ENCODE measurements at places on chromosomes 11 and 22.

DNA sequence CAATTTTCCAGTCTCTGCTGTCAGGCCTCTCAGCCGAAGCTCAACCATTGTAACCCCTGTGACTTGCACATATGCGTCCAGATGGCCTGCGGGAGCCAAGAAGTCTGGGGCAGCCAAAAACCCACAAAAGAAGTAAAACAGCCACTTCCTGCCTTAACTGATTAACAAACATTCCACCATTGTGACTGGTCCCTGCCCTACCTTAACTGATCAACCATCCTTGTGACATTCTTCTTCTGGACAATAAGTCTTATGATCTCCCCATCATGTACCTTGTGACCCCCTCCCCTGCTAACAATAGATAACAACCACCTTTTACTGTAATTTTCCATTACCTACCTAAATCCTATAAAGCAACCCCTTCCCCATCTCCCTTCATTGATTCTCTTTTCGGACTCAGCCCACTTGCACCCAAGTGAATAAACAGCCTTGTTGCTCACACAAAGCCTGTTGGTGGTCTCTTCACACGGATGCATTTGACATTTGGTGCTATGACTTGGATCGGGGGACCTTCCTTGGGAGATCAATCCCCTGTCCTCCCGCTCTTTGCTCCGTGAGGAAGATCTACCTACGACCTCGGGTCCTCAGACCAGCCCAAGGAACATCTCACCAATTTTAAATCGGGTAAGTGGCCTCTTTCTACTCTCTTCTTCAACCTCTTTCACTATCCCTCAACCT is 1.3 kb upstream of the NDUFC2 start:
- DNase-seq = no peak

GRCh38 chr11:15616130-15617105 is 501.7 kb downstream of the INSC start:
- no peak for DNase-seq

DNA sequence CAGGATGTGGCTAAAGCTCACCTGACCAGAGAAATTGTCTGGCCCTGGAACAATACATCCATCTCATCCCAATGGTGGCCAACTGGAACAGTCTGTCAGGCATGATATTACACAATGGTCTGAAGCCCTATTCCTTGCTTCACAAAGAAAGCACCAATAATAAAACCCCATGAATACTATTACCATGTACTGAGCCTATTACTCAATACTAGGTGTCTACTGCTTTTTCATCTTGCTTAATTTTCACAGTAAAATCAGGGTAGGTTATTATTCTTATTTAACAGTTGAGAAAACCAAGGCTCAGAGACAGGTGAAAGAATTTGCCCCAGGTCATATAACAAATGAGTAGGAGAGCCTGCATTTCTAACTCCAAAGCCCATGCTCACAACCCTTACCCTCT is 68.9 kb upstream of the CAPRIN1 start:
- no peak for DNase-seq

- DNase-seq = no peak
These were observed 8.3 kb downstream of the RELT start for GRCh38 chr11:73384531-73384871.

DNA sequence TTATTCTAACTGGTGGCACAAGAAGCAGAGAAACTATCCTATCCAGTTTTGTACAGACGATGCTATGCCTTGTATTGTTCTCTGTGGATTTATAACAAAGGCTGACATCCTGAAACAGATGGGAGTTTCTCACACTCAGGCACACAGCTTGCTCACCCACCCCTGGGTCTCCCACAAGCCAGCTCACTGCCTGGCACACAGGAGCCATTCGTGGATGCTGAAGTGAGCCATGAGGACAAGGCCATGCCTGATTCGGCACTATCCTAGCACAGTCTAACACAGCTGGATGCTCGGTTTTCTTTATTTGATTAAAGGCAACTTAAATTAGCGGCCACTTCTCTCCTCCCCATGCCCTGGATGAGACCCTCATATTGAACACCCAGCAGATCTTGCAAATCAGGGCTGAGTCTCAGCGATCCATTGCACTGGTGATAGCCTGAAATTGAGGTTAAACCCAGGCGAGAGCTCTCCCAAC is 25.7 kb upstream of the TMPRSS4 start:
- DNase-seq = no peak

DNA sequence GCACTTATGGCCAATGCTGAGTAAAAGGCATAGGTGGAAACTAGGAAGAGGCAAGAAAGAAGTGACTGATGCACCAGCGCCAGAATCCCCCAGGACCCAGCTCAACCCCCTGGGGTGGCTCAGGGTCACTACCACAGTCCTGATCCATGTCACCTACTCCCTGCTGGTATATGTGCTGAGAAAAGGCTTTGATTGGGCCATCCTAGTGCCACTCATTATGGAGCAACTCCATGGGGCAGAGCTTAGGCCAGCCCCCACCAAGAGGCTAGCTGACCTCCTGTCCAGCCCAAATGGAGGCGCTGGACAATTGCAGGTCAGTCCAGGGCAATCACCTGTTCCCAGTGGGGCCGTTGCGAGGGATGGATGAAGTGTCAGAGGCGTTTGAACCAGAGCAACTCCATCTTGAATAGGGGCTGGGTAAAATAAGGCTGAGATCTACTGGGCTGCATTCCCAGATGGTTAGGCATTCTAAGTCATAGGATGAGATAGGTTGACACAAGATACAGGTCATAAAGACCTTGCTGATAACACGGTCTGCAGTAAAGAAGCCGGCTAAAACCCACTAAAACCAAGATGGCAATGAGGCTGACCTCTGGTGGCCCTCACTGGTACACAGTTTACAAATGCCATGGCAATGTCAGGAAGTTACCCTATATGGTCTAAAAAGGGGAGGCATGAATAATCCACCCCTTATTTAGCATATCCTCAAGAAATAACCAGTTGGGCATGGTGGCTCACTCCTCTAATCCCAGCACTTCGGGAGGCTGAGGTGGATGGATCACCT is 20.6 kb upstream of the DAGLA start:
- DNase-seq = no peak

DNA sequence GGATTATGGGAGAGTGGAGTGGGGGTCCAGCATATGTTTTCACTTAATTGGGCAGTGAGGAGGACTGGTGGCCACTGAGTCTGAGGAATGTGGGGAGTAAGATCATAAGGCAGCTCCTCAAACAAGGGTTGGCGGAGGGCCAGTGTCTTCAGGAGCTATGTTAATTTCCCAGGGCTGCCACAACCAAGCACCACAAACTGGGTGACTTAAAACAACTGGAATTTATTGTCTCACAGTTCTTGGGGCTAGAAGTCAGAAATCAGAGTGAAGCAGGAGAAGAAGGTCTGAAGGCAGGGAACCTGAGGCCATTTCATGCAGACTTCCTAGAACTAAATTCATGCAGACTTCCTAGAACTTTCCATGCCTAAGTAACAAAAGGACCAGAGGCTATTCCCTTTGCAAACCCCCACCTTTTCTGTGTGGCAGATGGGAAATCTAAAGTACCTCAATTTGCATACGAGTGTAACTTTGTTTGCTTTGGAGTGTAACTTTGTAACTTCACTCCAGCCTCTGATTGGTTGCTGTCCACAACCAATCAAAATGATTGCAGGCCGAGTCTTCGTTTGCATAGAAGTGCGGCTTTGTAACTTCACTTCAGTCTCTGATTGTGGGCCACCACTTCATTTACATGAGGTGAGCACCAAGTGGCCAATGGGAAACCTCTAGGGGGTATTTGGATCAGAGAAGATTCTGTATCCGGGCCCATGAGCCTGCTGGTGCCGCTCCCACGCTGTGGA is 50.5 kb upstream of the ZBED5 start:
- DNase-seq = peak; percentile 40

- peak; percentile 12 for DNase-seq
These were observed 934 bp downstream of the HSD17B12 start for GRCh38 chr11:43681401-43681942.

GRCh38 chr22:24315367-24315966 is 44.8 kb downstream of the SPECC1L start:
- no peak for DNase-seq

DNA sequence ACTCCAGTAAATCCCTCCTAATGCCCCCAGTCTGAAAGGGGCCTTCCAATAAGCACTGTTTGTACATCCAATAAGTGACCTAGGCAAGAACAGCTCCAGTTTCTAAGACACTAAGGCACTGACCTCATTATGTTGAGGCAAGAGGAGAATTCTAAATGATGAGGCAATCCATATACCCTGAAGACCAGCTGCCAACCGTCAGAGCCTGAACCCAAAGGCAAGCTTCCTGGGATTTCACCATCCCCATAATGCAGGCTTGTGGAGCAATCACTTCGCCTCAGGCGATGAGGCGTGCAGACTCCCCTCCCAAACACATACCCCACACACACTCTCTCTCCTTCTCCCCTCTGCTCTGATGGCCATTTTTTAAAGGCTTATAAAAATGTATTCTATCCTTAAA is 49.5 kb downstream of the LGR4 start:
- peak; percentile 62 for DNase-seq

- DNase-seq = no peak
These were observed 25.3 kb downstream of the SLC22A6 start for GRCh38 chr11:62959422-62959980.

- DNase-seq = no peak
These were observed 31.4 kb downstream of the CBL start for GRCh38 chr11:119237515-119237914.

- no peak for DNase-seq
These were observed 3.0 kb downstream of the GAS2L1 start for GRCh38 chr22:29309332-29310064.

DNA sequence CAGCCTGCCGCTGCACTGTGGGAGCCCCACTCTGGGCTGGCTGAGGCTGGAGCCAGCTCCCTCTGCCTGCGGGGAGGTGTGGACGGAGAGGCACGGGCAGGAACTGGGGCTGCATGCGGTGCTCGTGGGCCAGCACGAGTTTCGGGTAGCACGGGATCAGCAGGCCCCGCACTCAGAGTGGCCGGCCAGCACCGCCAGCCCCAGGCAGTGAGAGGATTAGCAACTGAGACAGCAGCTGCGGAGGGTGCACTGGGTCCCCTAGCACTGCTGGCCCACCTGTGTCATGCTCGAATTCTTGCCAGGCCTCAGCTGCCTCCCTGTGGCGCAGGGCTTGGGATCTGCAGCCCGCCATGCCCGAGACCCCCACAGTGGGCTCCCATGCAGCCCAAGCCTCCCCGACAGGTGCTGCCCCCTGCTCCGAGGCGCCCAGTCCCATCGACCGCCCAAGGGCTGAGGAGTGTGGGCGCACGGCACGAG is 24.0 kb upstream of the OR5B21 start:
- DNase-seq = no peak

DNA sequence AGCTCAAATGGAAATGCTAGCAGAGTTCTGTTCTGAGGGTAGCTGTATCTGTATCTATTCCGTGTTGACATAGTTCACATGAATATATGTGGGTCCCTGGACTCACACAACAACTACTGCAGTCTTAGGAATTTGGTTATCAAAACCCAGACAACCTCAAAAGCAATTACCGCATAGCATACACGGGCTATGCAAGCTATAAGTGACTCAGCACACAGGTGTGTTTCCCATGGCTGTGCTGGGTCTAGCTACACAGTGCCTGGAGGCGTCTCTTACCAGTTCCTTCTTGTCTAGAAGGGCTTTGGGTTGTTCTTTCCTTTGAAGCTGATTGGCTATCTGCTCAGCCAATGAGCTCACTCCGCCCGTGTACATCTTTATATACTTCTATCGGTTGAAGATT is 98.2 kb upstream of the BID start:
- DNase-seq = no peak

DNA sequence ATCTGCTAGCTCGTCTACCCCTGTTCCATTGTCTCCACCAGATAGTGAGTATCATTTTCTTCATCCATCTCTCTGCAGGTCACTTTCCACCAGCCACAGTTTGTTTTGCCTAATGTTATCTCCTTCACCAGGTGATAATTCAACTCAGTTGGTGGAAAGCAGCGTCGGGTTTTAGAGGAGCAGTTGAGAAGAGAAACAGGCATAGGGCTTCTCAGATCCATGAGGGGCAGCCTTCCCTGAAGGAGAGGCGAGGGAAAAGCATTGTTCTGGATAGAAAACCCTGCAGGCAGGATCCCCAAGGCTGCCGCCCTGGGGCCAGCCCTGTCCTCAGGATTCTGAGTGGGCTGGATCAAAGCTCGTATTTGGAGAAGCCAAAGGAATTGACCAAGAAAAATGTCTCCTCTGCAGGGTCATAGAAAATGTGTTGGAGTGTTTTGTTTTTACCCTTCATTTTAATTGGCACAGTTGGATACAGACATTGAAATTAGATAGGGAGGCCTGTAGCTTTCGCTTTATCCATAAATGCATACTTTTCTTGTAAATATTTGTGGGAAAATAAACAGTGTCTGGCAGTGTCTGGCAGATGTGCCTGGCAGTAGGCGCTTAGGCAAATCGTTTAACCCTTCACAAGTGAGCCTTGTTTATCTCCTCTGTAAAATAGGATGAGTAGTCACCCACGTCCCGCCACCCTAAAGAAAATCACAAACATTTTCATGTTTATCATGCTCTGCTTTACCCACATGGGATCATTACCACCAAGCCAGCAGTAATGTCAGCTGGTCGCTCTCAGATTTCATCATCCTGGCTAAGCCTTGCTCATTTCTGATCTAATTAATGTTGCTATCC is 73.4 kb upstream of the TTC12 start:
- peak; percentile 19 for DNase-seq

- no peak for DNase-seq
These were observed 13.0 kb downstream of the LRP5 start for GRCh38 chr11:68325183-68325906.

GRCh38 chr11:19116276-19116970 is 545 bp upstream of the ZDHHC13 start:
- no peak for DNase-seq

GRCh38 chr22:46563381-46564083 is 26.1 kb upstream of the CELSR1 start:
- peak; percentile 81 for DNase-seq

DNA sequence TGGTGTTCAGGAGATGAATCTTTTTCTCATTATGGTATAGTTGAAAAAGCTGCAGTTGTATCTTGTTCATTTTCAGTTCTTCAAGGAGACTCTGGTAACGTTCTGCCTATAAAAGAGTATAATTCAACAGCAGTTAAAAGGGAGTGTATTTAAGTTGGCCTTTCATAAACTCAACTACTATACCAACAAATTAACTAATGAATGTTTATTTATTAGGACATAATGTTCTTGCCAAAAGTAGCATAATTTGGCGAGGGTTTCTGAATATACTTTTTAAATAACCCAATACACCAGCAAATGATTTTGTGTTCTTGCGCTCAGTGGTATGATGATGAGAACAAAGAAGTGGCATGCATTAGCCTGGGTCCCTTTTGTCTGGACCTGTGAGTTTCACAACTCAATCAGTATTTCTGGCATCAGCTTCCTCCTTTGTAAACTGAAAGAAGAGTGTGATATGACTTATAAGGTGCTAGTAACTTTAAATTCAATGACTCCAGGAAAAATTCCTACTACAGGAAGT is 10.9 kb downstream of the SMC1B start:
- no peak for DNase-seq

GRCh38 chr11:117055469-117055868 is 42.8 kb downstream of the SIK3 start:
- no peak for DNase-seq

All from hepatocyte (in vitro differentiated cells).